Vein endothelial cell (primary cell): ENCODE measurements at places on chromosomes 2 and 18. TPM values are rescaled to one million over a fixed set of nuclear protein-coding genes. Genes with fewer than 3 reads are reported as not detected.

Gene OTOS
- total RNA-seq, result not detected in 2 replicates

Gene ANKRD62
- total RNA-seq, result not detected in 2 replicates

Gene RAB12
- total RNA-seq, result 49.0 and 61.2 TPM in 2 replicates

Gene GAD1
- total RNA-seq, result 0.33 TPM in 1 of 2 replicates, not detected in the other

Gene DSC3
- 0.10 and 0.33 TPM in 2 replicates for total RNA-seq

Gene LYG2
- not detected in 2 replicates for total RNA-seq

Gene CHST10
- 12.9 and 19.3 TPM in 2 replicates for total RNA-seq

Gene CXCR4
- total RNA-seq, result 98.6 and 311 TPM in 2 replicates

Gene DSC1
- not detected in 2 replicates for total RNA-seq

Gene ARHGAP25
- total RNA-seq, result 5.2 and 8.2 TPM in 2 replicates

Gene ADNP2
- total RNA-seq, result 27.9 and 32.3 TPM in 2 replicates

Gene EMILIN1
- total RNA-seq, result 1.4 and 2.9 TPM in 2 replicates

Gene TMEM169
- 0.48 TPM in 1 of 2 replicates, not detected in the other for total RNA-seq

Gene CLASP1
- 56.8 and 61.0 TPM in 2 replicates for total RNA-seq

Gene CAPN14
- total RNA-seq, result 0.10 TPM in 1 of 2 replicates, not detected in the other

Gene MDH1B
- 0.33 and 0.57 TPM in 2 replicates for total RNA-seq

Gene BMP10
- total RNA-seq, result 0.33 TPM in 1 of 2 replicates, not detected in the other

Gene SOX11
- not detected in 2 replicates for total RNA-seq

Gene UGT1A4
- not detected in 2 replicates for total RNA-seq

Gene FAM237A
- total RNA-seq, result not detected in 2 replicates

Gene MDH1
- total RNA-seq, result 88.4 and 90.2 TPM in 2 replicates

Gene POTEF
- total RNA-seq, result 0.29 and 0.33 TPM in 2 replicates

Gene CDC42EP3
- total RNA-seq, result 66.0 and 146 TPM in 2 replicates

Gene C2orf66
- total RNA-seq, result under 0.01 and 0.38 TPM in 2 replicates

Gene SULT1C2
- not detected in 2 replicates for total RNA-seq

Gene DNPEP
- total RNA-seq, result 57.2 and 60.8 TPM in 2 replicates

Gene LINC00305
- not detected in 2 replicates for total RNA-seq

Gene CABLES1
- 55.9 and 103 TPM in 2 replicates for total RNA-seq

Gene SCYGR4
- total RNA-seq, result not detected in 2 replicates

Gene SLC40A1
- total RNA-seq, result 26.4 and 44.4 TPM in 2 replicates

Gene ALLC
- not detected in 2 replicates for total RNA-seq

Gene UPP2
- total RNA-seq, result not detected in 2 replicates

Gene TUBA3E
- total RNA-seq, result not detected in 2 replicates

Gene NDC80
- 9.1 and 24.7 TPM in 2 replicates for total RNA-seq

Gene ANKRD23
- 0.65 and 1.9 TPM in 2 replicates for total RNA-seq

Gene SERPINB4
- total RNA-seq, result not detected in 2 replicates
